Islet precursor cell (in vitro differentiated cells): ENCODE measurements at places on chromosomes 4 and X.

DNA sequence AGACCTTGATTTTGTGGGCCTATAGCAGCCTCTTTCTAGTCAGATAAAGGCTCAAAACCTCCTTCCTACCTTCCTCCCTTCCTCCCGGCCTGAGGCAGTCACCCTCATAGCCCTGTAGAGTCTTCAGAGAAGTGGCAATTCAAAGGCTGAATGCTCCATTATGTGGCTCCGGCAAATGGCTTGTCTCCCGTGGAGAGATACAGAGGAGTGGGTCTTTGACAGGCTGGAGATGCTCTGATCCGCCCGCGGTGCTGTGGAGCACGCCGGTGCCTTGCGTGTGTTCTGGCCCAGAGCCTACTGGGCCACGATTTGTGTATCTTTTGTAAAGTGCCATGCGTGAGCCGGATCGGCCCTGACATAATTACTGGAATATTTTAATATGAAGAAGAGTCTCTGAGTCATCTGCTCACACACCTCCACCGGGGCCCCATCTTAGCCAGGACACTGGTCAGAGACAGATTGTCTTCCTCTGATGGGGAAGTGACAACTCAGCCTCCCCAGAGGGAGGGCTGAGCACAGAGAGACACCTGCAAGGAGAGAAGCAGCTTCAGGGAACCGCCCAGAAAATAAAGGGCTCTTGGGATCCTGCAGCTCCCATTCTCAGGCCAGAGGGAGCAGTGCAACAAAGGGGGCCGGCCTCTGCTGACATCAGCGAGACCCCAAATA lies 88.7 kb downstream of the DCTD start:
- no peak for DNase-seq

GRCh38 chr4:166518776-166519175 lies 645.7 kb downstream of the TLL1 start:
- DNase-seq = no peak

DNA sequence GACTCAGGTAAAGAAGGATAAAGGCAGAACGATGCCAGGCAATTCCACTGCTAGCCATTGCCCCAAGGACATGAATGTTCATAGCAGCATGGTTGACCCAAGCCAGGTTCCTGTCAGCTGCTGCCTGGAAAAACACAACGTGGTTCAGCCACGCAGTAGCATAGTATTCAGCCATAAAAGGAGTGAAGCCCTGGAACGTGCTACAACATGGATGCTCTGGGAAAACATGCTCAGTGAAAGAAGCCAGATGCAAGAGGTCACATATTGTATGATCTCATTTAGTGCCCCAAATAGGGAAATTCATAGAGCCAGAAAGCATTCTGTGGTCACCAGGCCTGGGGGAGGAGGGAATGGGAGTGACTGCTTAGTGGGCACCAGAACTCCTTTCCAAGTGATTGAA lies 129.8 kb downstream of the GPR143 start:
- no peak for DNase-seq

- DNase-seq = no peak
Observed at GRCh38 chr4:91434631-91435030, 869.1 kb upstream of the GRID2 start.

- peak; percentile 28 for DNase-seq
Observed at GRCh38 chr4:6618386-6619115, 21.9 kb upstream of the MRFAP1 start.

- DNase-seq = no peak
Observed at GRCh38 chr4:119725688-119726330, 97.2 kb upstream of the PDE5A start.

DNA sequence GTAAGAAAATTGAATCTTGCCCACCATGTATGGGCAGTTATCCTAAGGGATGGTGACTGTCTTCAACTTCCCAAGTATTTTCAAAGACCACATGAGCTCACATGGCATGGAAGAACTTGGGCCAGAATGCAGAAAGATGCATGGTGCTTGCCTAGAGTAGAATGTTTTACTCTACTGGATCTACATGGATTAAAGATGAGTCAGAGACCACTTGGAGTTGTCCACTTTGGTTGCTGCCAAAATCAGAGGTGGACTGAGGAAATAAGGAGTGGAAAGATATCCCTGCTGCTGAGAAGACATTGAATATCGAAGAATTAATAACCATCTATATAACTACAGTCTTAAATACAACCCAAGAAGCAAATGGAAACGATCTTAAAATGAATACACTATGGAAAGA lies 498.1 kb downstream of the NLGN4X start:
- no peak for DNase-seq

DNA sequence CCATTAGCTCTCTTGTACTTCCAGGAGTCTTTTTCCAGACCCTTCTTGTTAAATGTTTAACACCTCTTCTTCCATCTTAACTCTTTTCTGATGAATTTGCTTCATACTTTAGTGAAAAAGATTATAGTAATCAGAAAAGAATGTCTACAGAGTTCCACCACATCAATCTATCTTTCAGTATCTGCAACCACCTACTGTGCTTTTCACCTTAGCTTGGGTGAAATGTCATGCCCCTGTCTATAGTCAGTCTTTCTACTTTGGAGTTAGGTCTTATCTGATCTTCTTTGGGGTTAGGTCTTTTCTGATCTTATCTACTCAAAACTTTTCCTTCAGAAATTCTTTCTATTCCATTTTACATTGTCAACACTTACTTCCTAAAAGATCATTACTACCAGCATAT lies 1310.2 kb downstream of the PCDH7 start:
- no peak for DNase-seq

DNA sequence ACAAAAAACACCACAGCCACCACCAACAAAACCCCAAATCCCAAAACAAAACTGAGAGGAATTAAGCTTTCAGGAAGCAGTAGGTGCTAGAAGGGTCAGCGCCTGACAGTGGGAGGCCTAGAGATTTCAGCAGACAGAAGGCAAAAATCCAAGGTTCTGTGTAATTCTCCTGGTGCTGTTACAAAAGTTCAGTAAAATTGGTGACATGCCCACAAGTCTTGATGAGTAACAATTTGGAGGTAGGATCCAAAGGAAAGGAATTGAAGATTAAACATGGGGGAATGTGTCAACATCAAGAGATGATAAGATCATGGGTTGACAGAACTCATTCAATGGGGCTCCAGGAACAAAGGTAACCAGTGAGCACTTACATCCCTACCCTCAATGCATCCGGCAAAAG lies 653.8 kb upstream of the CPEB2 start:
- no peak for DNase-seq

- DNase-seq = peak; percentile 41
Observed at GRCh38 chrX:120087289-120088017, 10.0 kb upstream of the RHOXF2B start.

GRCh38 chr4:48653217-48654014 lies 126.7 kb downstream of the FRYL start:
- peak; percentile 72 for DNase-seq

- no peak for DNase-seq
Observed at GRCh38 chrX:11641349-11642065, 24.2 kb downstream of the ARHGAP6 start.

DNA sequence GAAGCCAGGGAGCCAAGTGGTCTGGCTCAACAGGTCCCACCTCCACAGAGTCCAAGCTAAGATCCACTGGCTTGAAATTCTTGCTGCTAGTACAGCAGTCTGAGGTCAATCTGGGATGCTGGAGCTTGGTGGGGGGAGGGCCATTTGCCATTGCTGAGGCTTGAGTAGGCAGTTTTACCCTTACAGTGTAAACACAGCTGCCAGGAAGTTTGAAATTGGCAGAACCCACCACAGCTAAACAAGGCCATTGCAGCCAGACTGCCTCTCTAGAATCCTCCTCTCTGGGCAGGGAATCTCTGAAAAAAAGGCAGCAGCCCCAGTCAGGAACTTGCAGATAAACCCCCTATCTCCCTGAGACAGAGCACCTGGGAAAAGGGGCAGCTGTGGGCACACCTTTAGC lies 84.9 kb downstream of the EDA2R start:
- DNase-seq = no peak

DNA sequence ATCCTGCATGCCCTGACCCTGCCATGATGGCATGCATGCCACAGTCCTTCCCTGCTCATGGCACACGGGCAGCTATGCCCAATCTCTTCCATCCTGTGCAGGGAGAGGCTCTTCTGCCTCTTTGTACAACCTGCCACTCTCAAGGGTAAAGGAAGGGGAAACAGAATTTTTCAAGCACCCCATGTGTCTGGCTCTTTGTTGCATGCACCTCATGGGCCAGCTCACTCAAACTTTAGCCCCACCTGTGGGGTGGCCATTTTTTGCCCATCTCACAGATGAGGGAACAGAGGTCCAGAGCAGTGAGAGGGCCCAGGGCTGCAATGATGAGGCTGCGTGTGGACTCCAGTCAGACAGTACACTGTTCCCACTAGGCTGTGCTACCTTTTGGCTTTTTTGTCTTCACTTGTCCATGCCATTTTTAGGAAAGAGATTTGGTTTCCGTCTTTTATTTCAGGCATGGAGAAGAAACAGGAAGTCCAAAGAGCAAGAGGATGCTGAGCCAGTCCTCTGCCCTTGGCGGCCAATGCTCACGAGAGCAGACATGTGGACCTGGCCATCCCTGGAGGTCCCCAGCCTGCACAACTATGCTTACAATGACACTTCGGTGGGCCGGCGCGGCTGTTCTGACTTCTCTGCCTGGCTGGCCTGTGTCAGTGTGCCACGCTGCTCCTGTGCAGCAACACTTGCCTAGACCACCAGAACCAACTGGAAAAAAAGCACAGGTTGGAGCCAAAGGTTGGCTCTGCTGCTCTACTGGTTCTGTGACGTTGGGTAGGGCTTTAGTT lies 45.6 kb downstream of the NSG1 start:
- DNase-seq = no peak

DNA sequence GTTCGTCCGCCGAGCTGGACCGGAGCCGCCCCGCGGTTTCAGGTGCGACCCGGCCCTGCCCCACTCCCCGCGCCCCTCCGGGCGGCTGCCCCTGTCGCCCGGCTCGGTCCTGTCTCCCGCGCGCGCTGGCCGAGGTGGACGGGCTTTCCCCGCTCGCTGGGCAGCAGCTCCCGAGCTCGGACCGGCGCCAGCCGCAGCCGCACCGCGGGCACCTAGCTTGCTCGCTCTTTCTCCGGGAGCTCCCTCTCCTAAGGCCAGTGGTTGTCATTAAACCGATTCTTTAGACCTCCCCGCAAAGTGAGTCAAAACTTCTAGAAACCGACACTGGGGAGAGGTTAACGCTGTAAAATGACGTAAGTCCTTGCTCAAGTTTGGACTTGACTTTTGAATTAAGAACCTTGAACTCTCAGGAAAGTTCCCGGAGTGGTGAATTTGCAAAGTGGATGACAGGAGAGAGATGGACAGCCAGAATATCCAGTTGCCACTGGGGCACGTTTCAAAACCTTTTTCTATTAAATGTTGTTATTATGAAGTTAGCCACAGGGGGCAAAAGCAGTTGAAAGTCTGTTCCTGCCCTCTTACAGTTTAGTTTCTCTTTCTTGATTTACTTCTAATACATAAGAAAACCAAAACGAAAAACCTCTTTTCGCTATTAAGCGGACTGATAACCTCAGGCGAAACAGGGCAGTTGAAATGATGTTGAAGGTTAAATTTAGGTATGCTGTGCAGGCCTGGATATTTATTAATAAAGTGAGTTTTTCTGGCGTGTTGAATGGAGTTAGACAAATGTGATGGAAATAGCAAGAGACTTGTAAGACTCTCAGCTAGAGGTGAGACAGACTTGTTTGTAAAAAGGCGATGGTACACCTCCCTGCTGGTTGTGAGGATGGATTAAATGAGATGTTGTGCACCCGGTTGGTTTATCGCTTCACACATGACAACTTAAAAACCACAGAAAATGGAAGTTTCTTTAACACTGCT lies 847 bp downstream of the PI4K2B start:
- DNase-seq = peak; percentile 69

DNA sequence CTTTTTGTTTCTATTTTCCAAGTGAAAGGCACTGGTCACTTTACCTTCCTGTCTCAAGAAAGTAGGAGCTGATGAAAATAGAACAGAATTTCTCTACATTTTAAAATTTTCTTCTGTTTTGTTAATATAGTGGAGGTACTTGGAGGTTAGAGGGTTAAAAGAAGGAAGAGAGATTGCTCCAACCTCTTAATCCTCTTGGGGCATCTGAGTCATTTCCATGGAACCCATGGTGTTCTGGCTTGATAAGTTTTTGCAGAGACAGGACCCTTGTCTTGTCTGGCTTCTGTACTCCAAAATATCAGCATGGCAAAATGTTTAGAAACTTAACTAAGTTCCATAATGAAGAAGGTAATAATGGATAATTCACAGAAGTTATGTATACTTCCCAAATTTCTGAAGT lies 727.2 kb downstream of the C4orf33 start:
- DNase-seq = no peak

DNA sequence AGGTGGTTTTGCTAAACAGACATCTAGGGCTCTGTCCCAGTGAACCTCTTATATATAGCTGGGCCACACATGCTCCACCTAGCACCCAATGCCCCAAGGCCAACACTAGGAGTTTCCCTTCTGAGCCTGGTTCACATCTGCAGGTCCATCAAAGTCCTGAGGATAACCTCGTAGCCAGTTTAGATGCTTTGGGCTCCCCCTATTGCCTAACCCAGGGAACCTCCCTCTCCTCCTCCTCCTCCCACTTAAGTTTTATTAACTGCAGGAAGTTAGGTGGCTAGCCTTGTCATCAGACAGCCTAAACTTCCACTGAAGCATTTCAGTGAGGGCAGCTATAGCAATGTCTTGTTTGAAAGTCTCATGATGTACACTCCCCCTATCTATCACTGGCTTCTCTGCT lies 88.0 kb downstream of the GUCY2F start:
- peak; percentile 61 for DNase-seq

DNA sequence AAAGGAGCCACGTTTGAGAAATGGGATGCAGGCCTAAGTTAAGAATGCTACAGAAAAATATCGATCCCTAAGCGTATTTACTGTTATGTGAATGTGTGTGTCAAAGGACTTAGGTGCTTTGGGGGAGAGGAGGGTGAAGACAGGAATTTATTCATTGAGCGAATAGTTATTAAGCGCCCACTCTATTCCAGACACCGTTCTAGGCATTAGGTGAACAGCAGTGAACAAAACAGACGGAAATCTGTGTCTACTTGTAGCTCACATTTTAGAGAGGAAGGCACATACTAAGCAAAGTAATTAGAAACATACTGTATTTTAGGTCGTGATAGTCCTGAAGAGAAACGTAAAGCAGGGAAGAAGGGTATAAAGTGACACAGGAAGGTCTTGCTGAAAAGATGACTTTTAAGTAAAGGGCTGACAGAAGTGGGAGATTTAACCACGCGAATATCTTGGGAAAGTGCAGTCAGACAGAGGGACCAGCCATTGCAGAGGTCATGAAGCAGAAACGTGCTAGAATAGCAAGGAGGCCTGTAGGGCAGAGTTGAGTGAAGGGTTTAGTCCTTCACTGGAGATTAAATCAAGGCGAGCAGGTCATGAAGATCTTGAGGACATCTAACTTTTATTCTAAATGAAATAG lies 541 bp downstream of the AIMP1 start:
- DNase-seq = no peak
